ENCODE measurements at places on chromosomes 1 and 21. TPM values are rescaled to one million over a fixed set of nuclear protein-coding genes. Genes with fewer than 3 reads are reported as not detected.
A peak's percentile ranks its signal among the peaks of the same experiment; 100 is the strongest.

GRCh38 chr1:86197206-86197855 lies 40.8 kb upstream of the COL24A1 start:
- H3K4me1 ChIP-seq: peaks cover 30% of the 10 kb centered on the region
- no peaks in the 10 kb centered on the region for H3K36me3 ChIP-seq
- DNase-seq: no peak
- H3K4me3 ChIP-seq: no peak overlapping the region
- no peaks in the 10 kb centered on the region for H3K27me3 ChIP-seq

Gene NR5A2
- not detected for total RNA-seq

- DNase-seq: no peak
- no peaks in the 10 kb centered on the region for H3K36me3 ChIP-seq
- H3K4me1 ChIP-seq: peaks cover 6% of the 10 kb centered on the region
- no peak overlapping the region for H3K27ac ChIP-seq
These were observed 3.0 kb upstream of the SESN2 start for GRCh38 chr1:28256197-28256827.

DNA sequence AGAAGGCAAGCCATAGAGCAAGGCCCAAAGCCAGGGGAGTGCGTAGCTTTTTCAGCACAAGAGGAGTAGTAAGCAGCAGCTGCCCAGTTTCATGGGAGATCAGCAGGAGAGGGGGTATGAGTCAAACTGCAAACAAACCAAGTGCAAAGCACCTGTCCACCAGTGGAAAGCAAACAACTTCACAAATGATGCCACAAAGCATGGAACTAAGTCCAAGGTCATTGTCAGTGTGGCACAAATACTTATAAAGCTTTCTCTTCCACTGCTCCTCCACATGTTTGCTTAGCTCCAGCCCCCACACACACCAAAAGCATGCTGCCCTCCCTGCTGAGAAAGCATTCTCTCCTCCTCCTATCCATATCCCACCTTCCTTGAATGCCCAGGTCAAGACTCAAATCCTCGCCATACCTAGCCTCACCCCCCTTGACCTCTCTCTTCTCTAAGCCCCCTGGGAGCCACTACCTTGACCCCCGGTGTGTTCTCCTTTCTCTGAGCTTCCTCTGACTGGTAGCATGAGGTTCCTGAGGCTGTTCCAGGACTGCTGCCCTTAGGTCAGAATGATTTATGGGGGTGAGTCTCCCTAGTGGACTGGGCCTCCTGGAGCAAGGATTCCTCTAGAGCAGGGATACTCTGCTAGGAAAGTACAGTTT lies 70.4 kb downstream of the DMAP1 start:
- no peak for DNase-seq
- no peak overlapping the region for H3K27ac ChIP-seq
- H3K27me3 ChIP-seq: no peaks in the 10 kb centered on the region
- no peak overlapping the region for H3K4me3 ChIP-seq

- no peaks in the 10 kb centered on the region for H3K36me3 ChIP-seq
- no peak overlapping the region for H3K27ac ChIP-seq
- no peak overlapping the region for H3K4me3 ChIP-seq
- no peak for DNase-seq
These were observed 8.1 kb downstream of the RHOU start for GRCh38 chr1:228743405-228743804.

Gene DCST1
- total RNA-seq: not detected

DNA sequence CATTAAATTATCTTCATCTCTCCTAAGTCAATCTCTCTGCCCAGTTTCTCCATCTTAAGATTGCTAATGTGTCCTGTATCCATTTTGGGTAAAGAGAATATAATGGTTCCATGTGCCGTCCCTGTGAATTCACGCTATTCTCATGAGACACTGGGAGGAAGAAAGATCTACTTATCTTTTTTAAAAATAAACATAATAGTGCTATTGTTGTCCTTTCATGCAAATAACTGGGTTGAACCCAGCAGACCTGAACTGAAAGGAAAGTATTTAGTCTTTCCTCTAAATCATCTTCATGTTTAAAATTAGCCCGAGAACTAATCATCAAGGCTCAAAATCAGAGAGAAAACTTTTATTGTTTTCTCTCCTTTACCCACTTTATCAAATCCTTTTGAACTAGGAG lies 22.4 kb downstream of the SLAMF1 start:
- no peaks in the 10 kb centered on the region for H3K4me1 ChIP-seq
- no peak overlapping the region for H3K4me3 ChIP-seq
- H3K27ac ChIP-seq: no peak overlapping the region
- DNase-seq: no peak
- H3K36me3 ChIP-seq: no peaks in the 10 kb centered on the region

GRCh38 chr1:206631085-206631509 lies 4.2 kb upstream of the DYRK3 start:
- H3K27ac ChIP-seq: no peak overlapping the region
- H3K36me3 ChIP-seq: no peaks in the 10 kb centered on the region
- peaks cover 12% of the 10 kb centered on the region for H3K4me1 ChIP-seq
- H3K27me3 ChIP-seq: peaks cover 17% of the 10 kb centered on the region

Gene MIGA1
- 7.8 TPM for total RNA-seq

Gene SV2A
- total RNA-seq: 31.6 TPM

Gene LMX1A
- 8.7 TPM for total RNA-seq

DNA sequence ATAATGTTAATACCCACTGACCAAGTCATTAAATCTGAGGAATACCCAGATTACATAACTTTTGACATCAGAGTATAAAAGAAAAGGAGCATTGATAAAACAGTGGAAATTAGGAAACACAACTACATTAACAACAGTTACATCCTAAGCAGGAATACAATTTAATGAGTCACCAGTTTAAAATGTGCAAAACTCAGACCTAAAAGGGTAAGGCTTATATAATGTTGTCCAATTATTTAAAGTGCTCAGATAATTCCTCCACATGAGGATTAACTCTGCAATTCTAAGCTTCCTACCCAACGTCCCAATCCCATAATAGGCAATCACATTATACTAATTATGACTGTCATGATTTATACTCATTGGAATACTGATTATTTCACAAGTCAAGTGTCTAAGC lies 50.5 kb downstream of the ABL2 start:
- no peaks in the 10 kb centered on the region for H3K36me3 ChIP-seq
- H3K27me3 ChIP-seq: no peaks in the 10 kb centered on the region
- H3K4me3 ChIP-seq: no peak overlapping the region
- peaks cover 5% of the 10 kb centered on the region for H3K4me1 ChIP-seq
- no peak overlapping the region for H3K27ac ChIP-seq

Gene PGLYRP4
- not detected for total RNA-seq

GRCh38 chr1:9539829-9540550 lies 725 bp downstream of the SLC25A33 start:
- peak overlapping the region; percentile 57 for H3K27ac ChIP-seq
- peak overlapping the region; percentile 67 for H3K4me3 ChIP-seq
- H3K4me1 ChIP-seq: no peaks in the 10 kb centered on the region

GRCh38 chr1:229001467-229002011 lies 266.3 kb downstream of the RHOU start:
- H3K4me3 ChIP-seq: no peak overlapping the region
- H3K27me3 ChIP-seq: no peaks in the 10 kb centered on the region
- H3K36me3 ChIP-seq: no peaks in the 10 kb centered on the region
- peaks cover 27% of the 10 kb centered on the region for H3K4me1 ChIP-seq

DNA sequence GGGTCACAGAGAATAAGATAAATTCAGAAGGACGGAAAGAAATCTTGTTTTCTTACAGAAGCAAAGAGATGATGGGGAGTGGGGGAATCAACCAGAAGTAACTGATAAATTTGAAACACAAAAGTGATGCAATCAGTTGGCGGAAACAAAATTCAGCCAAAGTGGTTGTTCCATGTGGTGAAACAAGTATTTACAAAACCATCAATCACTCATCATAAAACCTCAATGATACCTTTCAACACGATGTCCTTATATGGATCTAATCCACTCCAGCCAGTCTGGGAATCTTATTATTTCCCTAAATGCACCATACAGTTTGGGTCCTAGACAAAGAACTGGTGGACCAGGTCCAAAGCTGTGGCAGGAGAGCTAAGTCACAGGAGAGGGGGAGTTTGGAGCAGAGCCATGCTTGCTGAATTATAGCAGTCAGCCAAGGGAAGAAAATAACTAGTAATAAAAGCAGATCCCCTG lies 303.8 kb upstream of the LRRC7 start:
- no peaks in the 10 kb centered on the region for H3K27me3 ChIP-seq
- no peaks in the 10 kb centered on the region for H3K36me3 ChIP-seq
- no peak overlapping the region for H3K4me3 ChIP-seq
- no peak overlapping the region for H3K27ac ChIP-seq
- no peak for DNase-seq
- no peaks in the 10 kb centered on the region for H3K4me1 ChIP-seq
